ENCODE measurements at places on chromosomes 16 and 17.

DNA sequence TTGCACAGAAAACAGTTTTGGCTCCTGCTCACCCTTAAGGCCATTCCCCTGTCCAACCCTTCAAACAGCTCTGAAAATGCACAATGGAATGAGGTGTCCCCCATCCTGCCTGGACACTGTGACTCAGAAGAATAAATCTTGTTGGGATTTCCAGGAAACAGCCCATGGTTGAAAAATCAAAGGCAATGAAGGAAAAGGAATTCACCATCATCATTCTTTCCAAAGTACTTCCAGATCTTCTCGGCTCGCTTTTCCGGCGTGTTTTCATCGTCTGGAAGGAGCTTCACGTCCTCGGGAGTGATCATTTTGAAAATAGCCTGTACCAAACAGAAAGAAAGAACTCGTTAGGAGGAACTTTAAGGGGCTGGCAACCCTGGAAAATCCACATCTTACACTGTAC is 4.3 kb downstream of the RCVRN start:
- no peak for DNase-seq

GRCh38 chr17:64058621-64059020 is 38.2 kb upstream of the ICAM2 start:
- DNase-seq: no peak

- DNase-seq: no peak
Observed at GRCh38 chr17:41985919-41986318, 19.3 kb downstream of the CNP start.

- no peak for DNase-seq
Observed at GRCh38 chr17:19304209-19304608, 58.3 kb downstream of the B9D1 start.

GRCh38 chr17:14068542-14069250 is 608 bp upstream of the COX10 start:
- DNase-seq: no peak

GRCh38 chr17:60598001-60598736 is 1.8 kb upstream of the PPM1D start:
- no peak for DNase-seq

DNA sequence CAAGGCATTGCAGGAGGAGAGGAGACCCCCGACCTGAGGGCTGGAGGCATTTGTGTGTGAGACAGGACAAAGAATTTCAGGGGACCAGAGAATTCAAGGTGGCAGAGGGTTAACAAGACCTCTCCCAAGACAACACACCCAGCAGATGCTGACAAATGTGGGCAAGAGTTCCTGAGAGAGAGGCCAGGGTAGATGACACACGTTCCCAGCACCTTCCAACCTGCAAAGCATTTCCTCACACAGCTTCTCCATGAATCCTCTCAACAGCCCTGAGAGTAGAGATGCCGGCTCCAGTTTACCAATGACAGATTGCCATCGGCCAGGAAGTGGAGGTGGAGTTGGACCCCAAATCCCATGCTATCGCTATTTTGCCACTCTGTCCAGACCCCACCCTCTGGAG is 25.0 kb downstream of the WNT3 start:
- no peak for DNase-seq

GRCh38 chr17:77925831-77926543 is 32.5 kb upstream of the TNRC6C start:
- DNase-seq: no peak

- DNase-seq: no peak
Observed at GRCh38 chr16:88763502-88764053, 21.4 kb downstream of the PIEZO1 start.

DNA sequence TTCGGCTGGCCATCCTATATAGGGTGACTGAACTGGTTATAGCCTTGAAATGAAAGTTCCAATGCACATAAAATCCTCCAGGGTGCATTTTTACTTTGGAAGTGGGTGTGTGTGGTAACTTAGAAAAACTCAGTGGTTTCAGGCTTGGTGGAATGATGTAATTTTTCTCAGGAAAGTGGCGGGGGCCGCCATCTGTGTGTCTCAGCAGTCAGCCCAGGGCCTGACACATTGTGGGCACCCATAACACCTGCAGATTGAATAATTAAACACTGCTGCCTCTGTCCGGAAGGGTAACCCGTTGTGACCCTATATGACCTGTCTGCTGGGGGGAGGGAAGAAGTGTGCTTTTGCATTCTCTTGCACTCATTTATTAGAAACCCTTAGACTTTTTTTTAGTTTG is 2.2 kb upstream of the PDP2 start:
- no peak for DNase-seq

DNA sequence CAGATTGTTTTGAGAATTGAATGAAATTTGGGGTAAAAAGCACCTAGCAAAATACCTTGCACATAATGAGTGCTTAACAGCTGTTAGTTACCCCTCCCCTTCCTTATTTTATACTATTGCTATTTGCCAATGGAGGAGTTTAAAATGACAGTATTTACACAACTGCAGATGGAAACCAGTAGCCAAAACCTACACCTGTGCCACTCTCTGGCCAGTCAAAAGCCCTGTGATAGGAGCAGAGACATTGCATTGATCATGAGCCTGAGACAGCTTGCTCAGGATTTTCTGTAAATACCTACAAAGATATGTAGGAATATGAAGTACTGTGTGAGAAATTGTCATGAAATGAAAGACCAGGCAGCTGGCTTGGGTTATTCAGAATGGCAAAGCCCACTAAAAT is 115.3 kb upstream of the HLF start:
- DNase-seq: no peak

DNA sequence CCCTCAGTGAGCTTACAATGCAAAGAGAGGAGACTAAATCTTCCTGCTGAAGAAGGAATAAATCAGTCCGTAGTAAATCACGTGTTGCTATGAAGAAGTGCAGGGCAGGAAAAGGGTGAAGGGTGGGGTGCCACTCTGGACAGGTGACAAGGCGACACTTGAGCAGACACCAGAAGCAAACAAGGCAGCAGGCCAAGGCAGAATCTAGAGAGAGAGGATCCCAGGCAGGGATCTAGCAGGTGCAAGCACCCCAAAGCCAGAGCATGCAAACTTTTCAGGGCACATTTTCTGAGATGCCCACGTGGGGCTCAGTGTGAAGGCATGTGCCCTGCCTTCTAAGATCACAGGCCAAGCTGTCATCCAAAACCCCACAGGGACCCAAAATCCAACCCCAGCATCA is 193.3 kb downstream of the ZNF423 start:
- DNase-seq: no peak

GRCh38 chr16:5381481-5381880 is 283.9 kb upstream of the EEF2KMT start:
- DNase-seq: no peak

DNA sequence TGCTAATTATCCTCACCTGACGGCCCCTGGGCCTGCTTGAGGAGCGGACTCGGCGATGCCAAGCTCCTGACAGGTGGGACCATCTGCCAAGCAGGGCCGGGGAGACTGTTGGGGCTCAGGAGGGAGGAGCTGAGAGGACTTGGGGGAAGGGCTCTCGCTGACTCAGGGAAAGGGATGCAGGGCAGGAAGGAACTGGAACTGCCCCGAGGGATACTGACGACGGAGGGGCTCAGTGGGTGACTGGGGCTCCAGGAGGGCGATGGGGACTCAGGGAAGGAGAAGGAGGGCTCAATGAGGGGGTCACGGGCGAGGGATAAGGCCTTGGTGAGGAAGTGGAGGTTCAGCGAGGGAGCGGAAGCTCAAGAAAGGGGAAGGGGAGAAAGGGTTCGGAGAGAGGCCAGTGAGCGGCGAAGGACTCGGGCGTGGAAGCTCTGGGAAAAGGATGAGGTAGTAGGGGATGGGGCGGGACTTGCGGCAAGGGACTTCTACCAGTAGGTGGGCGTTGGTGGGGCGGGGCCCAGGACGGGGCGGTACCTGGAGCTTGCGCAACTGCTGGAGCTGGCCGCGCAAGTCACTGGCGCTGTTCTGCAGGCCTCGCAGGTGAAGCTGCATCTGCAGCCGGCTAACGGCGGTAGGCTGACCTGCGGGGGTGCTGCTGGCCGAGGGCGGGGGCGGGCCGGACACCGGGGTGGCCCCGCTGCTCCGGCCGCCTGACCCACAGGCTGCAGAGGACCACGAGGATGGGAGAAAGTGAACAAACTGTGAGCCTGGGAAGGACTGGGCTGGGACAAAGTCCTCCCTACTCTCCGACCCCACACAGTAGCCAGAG is 46.5 kb downstream of the SRCIN1 start:
- peak; percentile 82 for DNase-seq

GRCh38 chr17:81513753-81514488 is 1.3 kb upstream of the ACTG1 start:
- peak; percentile 52 for DNase-seq

- peak; percentile 55 for DNase-seq
Observed at GRCh38 chr17:42536372-42537155, 523 bp downstream of the NAGLU start.

DNA sequence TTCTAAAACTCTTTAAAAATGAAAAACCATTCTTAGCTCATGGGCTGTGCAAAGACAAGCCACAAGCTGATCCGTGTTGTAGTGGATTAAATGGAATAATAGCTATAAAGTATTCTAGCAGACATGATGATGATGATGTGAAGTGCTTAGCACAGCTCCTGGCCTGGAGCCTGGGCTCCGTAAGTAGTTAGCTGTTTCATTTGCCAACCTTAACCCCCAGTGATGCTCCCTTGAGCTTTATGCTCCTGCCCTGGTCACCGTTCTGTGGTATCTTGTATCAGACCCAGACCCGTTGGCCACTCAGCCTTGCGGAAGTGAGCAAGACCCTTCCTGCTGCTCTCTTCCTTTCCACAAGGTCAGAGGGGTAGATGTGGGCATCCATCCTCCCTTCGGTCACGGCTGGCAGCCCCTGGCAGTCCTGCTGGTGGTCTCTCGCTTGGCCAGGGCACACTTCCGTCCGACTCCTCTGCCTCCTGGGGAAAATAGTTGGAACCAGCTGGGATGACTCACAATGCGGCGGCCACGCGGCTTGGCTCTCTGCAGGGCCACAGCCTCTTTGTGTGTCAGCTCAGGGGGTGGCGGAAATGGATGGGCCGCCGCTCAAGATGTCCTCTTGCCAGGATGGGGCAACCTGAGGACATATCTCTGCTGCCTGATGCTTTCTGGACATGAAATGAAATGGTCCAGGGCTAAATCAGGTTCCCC is 79.1 kb downstream of the GPR139 start:
- DNase-seq: no peak

GRCh38 chr17:73798111-73798748 is 154.0 kb upstream of the SDK2 start:
- no peak for DNase-seq

DNA sequence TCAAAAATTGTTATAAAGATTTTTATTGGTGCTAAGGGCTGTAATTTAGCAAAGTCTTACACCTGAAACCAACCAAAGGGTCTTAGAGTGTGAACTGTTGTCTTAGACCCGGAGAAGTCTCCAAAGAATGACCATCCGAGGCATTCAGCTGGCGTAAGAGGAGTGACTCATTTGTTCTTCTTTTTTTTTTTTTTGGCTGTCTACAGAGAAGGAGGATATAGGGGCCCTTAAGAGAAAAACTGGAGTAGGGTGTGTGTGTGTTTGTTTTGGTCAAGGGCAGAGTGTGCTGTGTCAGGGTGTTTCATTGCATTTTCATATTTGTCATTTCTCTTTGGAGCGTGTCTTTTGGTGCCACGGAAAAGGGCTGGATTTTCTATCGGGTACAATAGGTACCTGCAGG is 508.0 kb downstream of the WWOX start:
- DNase-seq: no peak

DNA sequence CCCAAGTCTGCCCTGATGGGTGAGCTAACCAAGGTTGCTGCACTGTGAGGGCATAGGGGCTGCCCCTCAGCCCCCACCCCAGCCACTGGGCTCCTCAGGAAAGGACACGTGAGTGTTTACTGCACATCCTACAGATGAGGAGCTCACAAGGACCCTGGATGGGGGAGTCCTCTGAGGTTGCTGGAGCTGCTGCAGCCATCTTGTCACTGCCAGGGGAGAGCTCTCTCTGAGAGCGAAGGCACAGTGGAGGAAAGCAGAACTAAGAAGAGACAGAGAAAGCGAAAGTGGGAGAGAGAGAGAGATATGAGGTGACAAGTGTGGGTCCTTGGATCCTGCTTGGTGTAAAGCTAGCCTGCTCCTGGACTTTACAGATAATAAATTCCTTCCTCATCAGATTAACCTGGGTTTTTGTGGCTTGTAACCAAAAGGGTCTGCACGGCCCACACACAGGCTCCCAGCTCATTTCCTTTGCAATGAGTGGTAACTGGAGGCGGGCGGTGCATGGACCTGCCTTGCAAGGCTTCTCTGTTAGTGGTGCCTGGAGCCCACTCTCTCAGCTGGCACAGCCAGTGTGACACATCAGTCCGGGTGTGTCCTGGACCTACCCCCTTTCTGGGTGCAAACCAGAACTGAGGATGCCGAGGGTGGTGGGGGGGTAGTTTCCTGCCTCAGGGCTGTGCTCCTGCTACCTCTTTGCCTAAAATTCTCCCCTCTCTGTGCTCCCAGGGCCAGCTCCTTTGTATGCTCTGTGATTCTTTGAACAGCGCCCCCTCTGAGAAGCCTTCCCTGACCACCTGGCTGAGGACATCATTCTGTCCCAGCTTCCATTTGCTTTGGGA is 14.2 kb downstream of the SNX20 start:
- peak; percentile 11 for DNase-seq

DNA sequence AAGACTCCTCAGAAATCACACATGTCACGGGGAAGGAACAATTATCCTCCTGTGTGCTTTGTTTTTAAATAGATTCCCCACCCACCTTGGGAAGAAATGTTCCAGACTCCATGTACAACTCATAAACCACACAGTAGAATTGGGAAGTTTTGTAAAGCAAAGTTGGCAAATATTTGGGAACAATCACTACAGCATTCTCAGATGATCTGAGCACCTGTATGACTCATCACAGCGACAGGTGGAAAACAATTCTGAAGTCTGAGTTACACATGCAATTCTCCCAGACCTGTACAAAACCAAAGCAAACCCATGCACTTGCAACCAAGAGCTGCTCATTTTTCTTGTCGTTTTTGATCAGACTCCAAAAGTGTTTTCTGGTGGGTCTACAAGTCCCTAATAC is 14.4 kb upstream of the MYLK3 start:
- no peak for DNase-seq

- no peak for DNase-seq
Observed at GRCh38 chr16:67425061-67425460, 5.9 kb upstream of the HSD11B2 start.

GRCh38 chr17:19383681-19384470 is 3.1 kb downstream of the MFAP4 start:
- no peak for DNase-seq

DNA sequence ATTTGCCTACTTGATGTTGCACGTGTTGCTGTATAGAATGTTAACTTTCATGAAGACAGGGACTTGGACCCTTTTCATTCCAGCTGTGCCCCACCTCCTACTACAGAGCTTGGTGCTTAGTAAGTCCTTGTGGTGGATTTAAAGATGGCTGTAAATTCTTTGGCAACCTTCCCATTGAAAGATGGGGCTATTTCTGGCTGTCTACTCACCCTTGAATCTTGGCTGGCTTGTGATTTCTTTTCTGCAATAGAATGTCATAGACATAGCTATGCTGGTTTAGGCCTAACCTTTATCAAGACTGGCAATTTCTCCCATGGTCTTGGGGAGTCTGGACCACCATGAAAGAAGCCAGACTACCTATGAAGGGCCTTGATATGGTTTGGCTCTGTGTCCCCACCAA is 59.0 kb downstream of the ACSM2A start:
- DNase-seq: no peak

GRCh38 chr16:28925386-28926228 is 569 bp upstream of the RABEP2 start:
- peak; percentile 71 for DNase-seq

Data from CD8-positive, alpha-beta memory T cell (primary cell).